ENCODE measurements at places on chromosomes 1 and 21. TPM values are rescaled to one million over a fixed set of nuclear protein-coding genes. Genes with fewer than 3 reads are reported as not detected.

DNA sequence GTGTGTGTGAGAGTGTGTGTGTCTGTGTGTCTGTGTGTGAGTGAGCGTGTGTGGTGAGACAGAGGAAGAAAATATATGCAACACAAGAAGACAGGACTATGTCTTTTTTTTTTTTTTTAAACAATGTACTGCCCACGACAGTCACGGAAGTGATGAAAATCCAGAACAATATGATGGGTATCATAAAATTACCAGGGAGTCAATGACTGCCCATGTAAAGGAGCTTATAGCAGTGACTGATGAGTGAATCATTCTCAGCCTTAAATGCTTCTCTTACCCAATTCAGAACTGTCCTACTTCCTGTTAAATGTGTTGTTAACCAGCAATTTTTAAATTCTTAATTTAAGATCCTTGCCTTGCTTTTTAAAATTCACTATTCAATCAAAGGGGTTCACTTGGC is 46.6 kb downstream of the RGS7 start:
- DNase-seq: no peak

- DNase-seq: peak; percentile 82
These were observed 17.6 kb downstream of the RIT1 start for GRCh38 chr1:155893389-155894142.

DNA sequence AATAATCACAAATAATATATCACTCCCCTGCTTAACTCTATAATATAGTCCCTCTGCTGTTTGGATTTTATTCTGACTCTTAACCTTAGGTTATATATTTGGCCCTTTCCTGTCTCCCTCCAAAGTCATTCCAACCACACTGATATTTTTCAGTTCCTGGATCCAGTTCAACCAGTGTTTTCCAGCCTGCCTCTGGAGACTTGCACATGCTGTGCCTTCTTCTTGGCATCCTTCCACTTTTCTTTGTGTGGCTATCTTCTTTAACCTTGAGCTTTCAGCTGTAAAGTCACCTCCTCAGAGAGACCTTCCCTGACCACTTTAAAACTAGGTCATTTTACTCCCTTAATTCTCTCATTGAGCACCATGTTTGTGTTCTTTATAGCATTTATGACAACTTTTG is 19.4 kb downstream of the CERS2 start:
- no peak for DNase-seq

- no peak for DNase-seq
These were observed 11.3 kb downstream of the HJV start for GRCh38 chr1:146010126-146010738.

DNA sequence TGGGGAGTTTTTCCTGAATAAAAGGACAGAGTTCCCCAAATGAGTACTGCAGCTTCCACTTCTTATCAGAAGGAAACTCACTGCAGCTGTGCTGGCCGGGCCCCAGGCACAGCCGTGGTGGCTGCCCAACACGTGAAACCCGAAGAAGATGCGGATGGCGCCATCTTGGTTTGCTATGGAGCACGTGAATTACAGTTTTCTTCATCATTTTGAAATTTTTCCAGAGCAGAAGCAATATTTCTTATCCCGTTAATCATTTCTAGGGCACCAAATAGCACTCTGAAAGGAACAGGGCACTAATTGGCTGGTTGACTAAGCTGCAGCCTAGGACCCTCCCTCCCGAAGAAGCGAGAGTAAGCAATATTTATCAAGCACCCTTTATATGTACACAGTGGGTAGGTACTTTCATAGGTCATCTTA is 63.2 kb upstream of the EPS8L3 start:
- DNase-seq: no peak

- DNase-seq: peak; percentile 64
These were observed 21.3 kb upstream of the C1orf105 start for GRCh38 chr1:172398970-172399755.

- no peak for DNase-seq
These were observed 6.2 kb downstream of the PKNOX1 start for GRCh38 chr21:42980312-42981213.

HAPLN2 gene
- total RNA-seq: not detected

NOS1AP gene
- total RNA-seq: 2.0 TPM

HAO2 gene
- total RNA-seq: not detected
